Stimulated activated CD4-positive, alpha-beta T cell treated with anti-CD3 and anti-CD28 coated beads, Interleukin-15, amount 100 ng/mL, for 1 hour (primary cell): ENCODE measurements at places on chromosomes 4 and X.

GRCh38 chr4:168859888-168860694 lies 150.0 kb downstream of the CBR4 start:
- DNase-seq = no peak

- no peak for DNase-seq
Measured at GRCh38 chr4:165726831-165727230, 146.2 kb upstream of the TLL1 start.

- DNase-seq = no peak
Measured at GRCh38 chr4:37664696-37665095, 21.5 kb downstream of the RELL1 start.

DNA sequence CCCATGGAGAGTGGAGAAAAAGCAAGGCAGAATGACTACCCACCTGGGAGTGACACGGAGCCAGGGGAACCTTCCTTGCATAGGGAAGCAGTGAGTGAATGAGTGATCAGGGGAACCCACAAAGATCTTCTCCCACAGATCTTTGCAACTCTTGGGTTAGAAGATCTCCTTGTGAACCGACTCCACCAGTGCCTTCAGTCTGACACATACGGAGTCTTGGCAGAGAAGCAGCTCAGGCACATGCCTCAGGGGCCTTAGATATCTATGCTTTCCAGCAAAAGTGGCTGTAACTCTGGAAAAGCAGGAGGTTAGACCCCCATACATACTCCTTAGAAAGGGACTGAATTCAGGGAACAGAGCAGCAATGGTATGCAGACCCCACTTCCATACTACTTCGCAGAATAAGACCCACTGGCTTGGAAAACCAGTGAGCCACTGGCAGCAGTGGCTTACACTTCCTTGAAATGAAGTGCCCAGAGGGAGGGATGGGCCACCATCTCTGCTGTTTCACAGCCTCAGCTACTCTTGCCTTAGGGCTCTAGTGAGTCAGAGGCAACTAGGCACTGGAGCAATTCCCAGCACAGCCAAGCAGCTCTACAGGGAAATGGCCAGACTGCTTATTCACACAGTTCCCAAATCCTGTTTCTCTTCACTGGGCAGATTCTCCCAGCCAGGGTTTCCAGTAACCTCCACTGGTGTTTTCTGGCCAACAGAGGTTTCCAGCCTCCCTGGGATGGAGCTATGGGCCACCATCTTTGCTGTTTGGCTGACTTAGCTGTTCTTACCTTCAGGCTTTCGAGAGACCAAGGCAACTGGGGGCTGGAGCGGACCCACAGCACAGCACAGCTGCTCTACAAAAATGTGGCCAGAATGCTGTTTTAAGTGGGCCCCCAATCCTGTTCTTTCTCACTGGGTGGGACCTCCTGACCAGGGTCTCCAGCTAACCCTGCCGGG lies 82.8 kb upstream of the TCEAL2 start:
- DNase-seq = no peak

- no peak for DNase-seq
Measured at GRCh38 chrX:147894366-147894963, 17.3 kb upstream of the FMR1 start.

DNA sequence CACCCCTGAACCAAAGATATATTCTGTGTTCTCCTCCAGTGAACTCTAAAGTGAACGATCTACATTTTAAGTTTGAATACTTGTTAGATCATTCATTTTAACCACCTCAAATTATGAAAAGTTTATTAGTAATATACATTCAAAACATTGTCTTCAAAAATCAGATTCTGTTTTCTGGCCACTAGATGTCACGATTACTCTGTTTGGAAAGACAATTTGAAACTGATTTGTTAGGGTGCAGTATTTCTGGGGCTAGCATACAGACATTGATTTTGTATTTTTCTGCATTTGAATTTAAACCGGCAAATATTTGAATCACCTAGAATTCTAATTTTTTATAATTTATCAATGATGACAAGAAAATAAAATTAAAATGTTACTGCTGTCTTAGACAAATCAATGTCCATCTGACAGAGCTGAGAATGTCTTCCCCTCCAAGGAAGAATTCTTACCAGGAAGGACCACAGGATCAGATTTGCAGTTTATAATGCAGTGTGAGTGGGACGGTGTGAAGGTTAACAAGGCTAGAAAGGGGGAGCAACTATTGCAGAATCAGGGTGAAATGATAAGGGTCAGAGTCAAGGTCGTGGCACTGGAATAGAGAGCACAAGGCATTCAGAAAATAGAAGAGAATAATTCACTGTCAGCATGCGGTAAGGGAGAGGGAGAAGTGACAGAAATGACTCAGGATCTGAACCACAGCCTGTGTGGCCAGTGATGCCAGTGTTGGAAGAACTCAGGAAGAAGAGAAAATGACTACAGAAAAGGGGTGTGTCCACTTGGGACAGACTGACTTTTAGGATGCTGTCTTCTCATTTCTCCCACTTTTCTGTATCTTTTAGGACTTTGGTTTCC lies 91.6 kb downstream of the ANXA10 start:
- DNase-seq = no peak

DNA sequence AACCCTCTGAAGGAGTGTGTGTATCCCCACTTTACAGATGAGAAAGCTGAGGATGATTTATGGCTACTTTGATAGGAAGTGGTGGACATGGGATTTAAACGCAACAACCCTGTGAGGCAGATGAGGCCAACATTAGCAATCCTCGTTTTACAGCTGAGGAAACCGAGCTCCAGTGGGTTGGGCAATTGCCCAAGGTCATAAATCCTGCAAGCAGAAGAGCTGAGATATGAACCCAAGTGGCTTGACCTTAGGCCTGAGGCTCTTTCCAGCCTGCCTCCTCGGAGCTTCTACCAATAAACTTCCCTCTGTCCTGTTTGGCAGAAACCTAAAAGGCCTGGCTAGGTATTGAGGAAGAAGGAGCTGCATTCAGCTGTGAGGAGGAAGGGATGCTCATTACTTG lies 185.5 kb upstream of the RBPJ start:
- DNase-seq = no peak

DNA sequence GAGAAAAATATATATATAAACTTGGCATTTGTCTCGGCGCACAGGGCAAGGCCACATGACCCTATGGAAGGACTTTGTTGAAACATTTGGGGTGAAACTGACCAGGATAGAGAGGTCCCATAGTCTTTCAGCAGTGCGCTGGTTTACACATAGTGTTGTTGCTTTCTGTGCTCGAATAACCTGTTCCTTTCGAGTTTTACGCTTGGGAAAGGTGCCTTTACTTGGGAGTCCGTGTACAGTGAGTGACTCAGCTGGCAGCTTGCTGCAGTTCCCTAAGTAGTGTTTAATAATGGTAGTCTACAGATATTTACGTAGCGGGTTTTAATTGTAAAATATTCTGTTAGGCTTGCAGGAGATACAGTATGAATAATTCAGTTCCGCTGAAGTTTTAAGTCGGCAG lies 578 bp downstream of the APOOL start:
- no peak for DNase-seq

GRCh38 chr4:156547439-156547838 lies 424.2 kb downstream of the PDGFC start:
- DNase-seq = no peak

DNA sequence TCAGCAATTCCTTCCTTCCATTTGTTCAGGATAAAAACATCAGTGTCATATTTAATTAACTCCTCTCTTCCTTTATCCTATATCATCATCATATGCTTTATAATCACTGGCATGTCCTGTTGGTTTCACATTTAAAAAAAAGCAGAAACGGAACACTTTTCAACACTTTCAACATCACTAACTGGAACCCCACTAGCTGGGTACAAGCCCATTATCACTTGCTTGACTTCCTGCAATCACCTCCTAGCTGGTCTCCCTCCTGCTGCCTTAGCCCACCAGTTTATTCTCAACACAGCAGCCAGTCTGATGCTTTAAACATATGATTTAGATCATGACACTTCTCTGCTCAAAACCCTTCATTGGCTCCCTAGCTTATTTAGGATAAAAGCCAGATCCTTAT lies 116.4 kb upstream of the LSM6 start:
- DNase-seq = no peak

- no peak for DNase-seq
Measured at GRCh38 chr4:165301833-165302232, 25.6 kb upstream of the MSMO1 start.

GRCh38 chrX:69065451-69065850 lies 99.8 kb downstream of the PJA1 start:
- DNase-seq = no peak

GRCh38 chr4:152594978-152595925 lies 59.4 kb upstream of the FBXW7 start:
- no peak for DNase-seq
